ENCODE measurements at places on chromosomes 1 and 21. TPM values are rescaled to one million over a fixed set of nuclear protein-coding genes. Genes with fewer than 3 reads are reported as not detected.

- no peak for DNase-seq
Observed at GRCh38 chr1:52633291-52633754, 355 bp downstream of the SHISAL2A start.

- peak; percentile 42 for DNase-seq
Observed at GRCh38 chr1:169090900-169091311, 15.6 kb upstream of the ATP1B1 start.

The TSPEAR gene
- not detected for total RNA-seq

- DNase-seq, result no peak
Observed at GRCh38 chr1:100710906-100711682, 8.4 kb upstream of the VCAM1 start.

The TMEM240 gene
- 12.4 TPM for total RNA-seq

GRCh38 chr1:17841944-17842343, 86.8 kb downstream of the ACTL8 start:
- DNase-seq, result no peak
